ENCODE measurements at places on chromosomes 7 and 10.
A peak's percentile ranks its signal among the peaks of the same experiment; 100 is the strongest.

DNA sequence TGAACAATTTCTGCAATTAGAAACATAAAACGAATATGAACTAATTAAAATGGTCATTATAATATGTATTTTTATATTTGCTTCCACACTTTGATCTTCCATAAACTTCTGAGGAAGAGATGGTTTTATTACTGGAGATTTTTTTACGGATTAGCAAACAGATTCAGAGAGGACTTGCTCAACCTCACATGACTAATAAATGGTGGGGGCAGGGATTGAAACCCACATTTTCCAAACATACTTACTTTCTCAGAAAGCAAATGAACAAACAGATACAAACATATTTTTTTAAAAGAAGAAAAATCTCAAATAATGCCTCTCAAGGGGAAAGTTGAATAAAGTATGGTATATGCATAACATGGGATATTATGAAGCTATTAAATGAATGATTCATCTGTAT lies 18.3 kb downstream of the ANKMY2 start:
- no peak for DNase-seq

DNA sequence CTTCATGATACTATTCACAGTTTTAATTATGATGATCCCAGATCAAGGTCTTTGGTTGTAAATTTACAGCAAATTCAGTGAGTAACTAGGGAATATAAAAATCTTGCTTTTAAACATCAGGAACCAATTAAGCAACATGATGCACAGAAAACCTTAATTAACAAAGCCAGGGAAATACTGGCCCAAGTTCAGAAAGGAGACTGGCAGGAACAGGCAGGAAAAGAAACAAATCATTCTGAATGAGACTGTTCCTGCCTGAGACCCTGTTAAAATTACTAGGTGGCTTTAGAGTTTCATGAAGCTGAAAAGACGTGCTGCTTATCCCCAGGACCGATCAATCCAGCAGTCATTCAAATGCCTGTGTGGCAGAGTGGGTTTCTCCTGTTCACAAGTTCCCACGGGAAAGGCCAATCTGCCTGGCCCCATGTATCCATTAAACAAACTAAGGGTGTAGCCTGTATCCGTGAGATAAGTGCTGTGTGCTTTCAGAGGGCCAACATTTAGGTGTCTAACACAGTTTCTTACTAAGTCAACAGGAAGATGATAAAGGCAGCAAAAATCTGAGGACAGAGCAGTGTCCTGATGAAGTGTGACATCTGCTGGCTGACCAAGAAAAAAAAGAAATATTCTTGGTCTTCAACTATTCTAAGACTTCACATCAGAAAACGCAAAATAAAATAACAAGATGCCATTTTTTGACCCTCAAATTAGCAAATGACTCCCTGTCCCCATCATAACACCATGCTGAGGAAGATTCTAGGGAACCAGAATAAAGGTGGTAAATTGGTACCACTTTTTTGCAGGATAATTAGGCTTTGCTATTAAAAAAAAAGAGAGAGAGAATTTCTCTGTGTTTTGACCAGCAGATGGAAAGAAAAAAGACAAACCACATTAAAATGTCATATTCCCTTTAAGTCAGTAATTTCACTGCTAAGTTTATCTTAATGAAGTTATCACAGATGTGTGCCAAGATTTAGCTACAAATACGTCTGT lies 34.2 kb downstream of the PUS7 start:
- DNase-seq: peak; percentile 19

GRCh38 chr7:129436335-129436923 lies 2.2 kb downstream of the STRIP2 start:
- DNase-seq: no peak

DNA sequence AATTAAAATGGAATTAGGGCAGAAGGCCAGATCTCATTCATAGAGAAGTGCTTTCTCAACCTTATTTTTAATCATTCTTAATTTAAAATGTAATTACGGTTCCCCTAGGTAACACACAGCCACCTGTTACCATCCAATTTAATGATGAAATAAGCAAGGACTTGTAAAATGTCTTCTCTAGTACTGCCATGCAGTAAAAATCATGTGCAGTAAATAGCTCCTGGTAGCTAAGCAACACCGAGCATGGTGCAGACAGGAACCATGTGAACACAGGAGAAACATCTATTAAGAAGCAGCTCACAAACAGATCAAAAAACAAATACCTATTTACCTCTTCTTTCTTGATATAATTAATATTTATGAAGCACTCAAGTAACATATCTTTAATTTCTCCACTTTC lies 15.1 kb downstream of the NCAPG2 start:
- DNase-seq: no peak

DNA sequence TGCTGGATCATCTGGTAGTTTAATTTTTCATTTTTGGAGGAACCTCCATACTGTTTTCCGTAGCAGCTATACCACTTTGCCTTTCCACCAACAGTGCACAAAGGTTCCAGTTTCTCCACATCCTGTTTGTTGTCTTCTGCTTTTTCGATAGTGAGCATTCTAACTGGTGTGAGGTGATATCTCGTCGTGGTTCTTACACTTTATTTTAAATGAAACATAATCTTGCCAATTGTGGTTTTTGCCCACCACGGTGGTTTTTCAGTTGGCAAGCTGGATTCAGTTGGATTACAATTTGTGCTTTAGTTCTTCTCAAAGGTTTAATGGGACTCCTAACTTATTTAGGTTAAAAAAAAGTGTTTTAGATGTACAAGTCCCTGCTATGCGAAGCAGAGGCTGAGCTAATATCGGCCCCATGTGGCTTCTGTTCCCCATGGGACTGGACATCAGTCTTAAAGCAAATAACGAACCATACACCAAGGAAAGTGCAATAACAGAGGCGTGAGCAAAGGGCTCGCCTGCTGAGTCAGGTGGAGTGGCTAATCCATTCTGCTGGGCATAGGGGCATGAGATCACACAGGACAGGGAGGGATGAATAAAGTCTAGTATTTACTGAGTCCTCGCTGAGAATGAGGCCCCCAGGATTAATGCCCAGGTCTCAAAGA lies 153.6 kb downstream of the AOAH start:
- no peak for DNase-seq

DNA sequence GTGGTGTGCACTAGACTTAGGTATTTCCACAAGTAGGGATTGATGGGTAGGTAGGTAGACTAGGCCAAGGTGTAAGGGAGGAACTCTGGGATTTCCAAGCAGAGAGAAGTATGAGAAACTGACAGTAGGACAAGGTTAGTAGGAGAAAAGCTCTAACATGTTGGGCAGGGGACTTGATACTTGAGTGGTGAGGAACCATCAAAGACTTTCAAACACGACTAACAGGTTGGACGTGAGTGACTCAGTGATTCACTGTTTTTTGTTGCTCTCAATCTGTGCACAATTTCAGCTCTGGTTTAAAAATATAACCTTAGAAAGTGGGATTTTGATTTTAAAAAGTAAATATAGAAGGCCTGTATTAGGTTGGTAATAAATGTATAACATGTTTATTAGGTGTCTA lies 44.4 kb downstream of the KLHDC10 start:
- DNase-seq: no peak
